HS-5 (cell line): ENCODE measurements at places on chromosomes 11 and 22.

DNA sequence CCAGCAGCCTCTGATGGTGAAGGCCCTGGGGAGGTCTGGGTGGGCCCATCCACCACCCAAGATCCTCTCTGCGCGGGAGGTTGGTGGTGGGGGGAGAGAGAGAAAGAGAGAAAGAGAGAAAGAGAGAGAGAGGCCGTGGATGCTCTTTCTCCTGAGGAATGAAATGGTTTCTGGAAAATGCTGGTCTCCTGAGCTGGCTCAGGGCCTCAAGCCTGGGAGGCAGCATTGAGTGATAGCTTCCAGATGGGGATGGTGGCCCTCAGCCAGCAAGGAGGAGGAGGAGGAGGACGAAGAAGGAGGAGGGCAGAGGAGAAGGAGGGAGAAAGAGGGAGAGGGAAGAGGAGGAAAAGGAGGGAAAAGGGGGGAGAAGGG lies 4.6 kb downstream of the TSPAN32 start:
- DNase-seq, result no peak

GRCh38 chr11:33899400-33900037 lies 7.6 kb upstream of the LMO2 start:
- DNase-seq, result peak; percentile 61

DNA sequence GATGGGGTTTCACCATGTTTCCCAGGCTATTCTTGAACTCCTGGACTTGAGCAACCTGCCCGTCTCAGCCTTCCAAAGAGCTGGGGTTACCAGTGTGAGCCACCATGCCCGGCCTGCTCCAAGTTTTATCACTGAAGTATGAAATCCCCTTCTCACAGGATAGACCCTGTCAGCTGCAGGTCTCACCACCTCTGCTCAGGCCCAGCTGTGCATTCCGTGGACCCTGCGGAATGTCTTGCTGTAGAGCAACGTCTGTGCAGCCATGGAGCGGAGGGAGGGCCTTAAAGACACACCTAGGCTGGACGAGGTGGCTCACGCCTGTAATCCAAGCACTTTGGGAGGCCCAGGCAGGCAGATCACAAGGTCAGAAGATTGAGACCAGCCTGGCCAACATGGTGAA lies 625.4 kb downstream of the BRD1 start:
- no peak for DNase-seq

DNA sequence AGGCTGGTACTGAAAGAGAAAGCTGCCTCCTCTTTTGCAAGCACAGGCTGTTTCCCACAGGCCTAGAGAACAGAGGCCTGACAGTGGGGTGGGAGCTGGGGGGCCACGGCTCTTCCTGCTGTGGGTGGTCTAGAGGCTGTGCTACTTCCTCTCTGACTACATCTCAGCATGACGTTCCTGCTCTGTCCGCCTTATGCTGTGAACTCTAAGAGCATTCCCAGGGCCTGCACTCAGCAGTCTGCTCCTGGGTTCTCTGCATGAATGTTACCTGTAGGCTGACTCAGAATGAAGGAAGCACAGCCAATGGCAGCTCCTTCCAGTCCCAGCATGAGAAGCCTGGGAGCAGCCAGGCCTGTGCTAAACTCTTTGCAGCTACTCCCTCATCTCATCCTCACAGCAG lies 534.3 kb downstream of the NTM start:
- no peak for DNase-seq

DNA sequence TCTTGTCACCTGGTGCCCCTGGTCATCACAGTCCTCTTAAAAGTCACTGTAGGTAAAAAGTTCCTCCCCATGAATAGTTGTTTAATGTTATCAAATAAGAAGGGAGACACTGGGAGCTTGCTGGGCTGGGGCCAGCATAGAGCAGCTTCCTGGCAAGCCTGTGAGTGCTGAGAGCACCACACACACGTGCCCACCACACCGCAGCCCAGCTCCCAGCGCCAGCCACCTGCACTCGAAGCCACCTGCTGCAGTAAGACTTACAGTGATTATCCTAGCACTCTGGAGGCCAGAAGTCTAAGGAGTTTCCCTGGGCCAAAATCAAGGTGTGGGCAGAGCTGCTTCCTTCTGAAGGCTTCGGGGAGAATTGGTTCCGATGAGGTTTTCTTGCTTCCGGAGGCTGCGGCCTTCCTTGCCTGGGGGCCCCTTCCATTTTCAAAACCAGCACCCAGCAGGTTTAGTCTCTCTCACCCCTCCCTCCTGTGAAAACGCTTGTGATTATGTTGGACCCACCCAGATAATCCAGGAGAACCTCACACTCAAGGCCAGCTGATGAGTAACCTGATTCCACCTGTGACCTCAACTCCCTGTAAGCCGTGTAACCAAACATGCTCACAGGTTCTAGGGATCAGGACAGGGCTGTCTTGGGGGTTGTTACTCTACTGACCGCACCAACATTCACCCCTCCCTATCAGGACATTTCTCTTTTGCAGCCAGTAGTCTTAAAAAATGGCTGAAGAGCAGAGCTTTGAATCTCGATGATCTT lies 687.2 kb downstream of the TBC1D22A start:
- no peak for DNase-seq

GRCh38 chr22:44543362-44543761 lies 45.3 kb upstream of the RTL6 start:
- no peak for DNase-seq

DNA sequence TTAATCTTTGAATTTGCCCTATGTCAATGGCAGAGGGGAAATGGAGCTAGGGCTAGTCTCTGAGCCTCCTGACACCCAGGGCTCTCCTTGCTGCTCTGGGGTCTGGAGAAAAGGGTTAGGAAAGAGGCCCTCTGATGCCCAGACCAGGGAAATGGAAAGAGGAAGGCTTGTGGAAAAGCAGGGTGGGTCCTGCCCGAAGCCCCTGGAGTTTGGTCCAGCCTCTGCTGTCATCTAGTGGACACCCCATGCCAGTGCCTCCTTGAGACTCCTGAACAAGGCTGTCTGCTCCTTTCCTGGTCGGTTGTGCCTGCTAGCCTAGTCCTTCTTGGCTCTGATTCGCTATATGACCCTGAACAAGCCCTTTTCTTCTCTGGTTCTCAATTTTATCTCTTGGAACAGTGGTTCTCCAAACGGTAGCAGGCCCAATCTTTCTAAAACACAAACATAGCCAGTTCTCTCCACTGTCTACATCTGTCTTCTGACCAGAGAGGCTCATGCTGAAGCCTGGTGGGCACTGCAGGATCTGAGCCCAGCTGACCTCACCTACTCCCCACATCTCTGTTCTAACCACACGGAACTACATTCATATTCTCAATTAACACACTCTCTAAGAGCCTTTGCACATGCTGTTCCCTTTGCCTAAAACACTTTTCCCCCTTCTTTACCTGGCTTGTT lies 8.8 kb upstream of the PLA2G3 start:
- DNase-seq, result no peak

- DNase-seq, result no peak
Measured at GRCh38 chr11:90216611-90217010, 6.2 kb downstream of the CHORDC1 start.

DNA sequence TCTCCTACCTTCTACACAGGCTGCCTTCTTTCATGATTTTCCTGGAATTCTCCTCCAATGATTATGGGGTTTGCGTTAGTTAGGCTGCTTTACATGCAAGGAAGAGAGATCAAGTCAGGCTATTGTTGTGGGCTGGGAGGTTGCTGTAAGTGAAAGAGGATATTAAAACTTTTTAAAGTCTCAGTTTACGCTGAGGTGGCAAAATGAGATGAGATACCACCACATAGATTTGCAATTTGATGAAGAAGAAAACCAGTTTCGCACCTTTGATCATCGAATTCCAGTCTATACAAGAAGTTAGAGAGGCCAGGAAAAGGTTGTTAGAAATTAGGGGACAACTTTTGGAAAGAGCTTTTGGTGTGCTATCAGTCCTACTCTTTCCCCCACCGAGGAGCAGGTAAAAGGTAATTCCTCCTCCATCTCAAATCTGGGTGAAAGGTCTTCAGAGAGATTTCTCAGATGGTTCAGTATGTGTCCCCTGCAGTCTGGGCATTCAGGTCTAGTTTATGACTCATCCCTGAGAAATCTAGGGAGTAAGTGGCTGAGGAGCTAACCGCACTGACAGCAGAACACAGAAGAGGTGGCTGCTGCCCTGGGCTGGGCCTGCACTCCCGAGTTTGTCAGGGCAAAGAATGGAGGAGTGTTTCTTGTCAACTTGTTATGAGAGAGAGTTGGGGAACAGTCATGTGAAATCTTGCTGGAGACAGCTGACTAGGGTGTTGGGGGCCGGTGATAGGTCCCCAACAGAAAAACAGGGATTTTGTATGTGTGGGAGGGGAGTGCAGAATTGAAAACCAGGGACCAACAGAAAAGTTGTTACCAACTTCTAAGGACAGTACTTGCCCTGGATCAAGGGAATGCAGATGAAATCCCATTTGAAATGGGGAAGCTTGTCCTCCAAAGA lies 34.7 kb downstream of the CCDC83 start:
- DNase-seq, result peak; percentile 44

DNA sequence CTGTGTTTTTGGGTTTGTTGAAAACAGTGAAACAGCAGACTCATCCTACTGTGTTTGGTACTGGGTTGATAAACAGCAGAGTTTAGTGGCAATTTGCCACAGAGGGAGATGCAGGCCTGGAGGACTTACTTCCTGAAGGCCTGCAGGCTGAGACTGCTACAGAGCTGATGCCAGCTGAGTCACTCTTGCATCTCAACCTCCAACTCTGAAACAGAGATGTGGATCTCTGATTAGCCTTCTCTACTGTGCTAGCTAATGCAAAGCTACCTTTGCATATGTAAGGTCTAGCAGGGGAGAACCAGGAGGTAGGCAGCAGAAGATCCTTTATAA lies 14.3 kb downstream of the ATP5MG start:
- DNase-seq, result peak; percentile 68

GRCh38 chr22:30296833-30297232 lies 7.5 kb upstream of the CASTOR1 start:
- no peak for DNase-seq

GRCh38 chr11:114316980-114317786 lies 21.0 kb downstream of the NNMT start:
- no peak for DNase-seq

DNA sequence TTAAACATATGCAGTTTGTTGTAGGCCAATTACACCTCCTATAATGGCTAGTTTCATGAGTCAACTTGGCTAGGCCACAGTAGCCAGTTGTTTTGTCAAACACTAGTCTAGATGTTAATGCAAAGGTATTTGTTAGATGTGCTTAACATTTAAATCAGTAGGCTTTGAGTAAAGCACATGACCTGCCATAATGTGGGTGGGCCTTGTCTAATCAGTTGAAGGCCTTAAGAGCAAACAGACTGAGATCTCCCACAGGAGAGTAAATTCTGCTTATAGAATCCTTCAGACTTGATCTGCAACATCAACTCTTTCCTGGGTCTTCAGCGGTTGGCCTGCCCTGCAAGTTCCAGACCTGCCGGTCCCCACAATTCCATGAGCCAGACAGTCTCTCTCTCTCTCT lies 1345.9 kb downstream of the BRD1 start:
- DNase-seq, result no peak

DNA sequence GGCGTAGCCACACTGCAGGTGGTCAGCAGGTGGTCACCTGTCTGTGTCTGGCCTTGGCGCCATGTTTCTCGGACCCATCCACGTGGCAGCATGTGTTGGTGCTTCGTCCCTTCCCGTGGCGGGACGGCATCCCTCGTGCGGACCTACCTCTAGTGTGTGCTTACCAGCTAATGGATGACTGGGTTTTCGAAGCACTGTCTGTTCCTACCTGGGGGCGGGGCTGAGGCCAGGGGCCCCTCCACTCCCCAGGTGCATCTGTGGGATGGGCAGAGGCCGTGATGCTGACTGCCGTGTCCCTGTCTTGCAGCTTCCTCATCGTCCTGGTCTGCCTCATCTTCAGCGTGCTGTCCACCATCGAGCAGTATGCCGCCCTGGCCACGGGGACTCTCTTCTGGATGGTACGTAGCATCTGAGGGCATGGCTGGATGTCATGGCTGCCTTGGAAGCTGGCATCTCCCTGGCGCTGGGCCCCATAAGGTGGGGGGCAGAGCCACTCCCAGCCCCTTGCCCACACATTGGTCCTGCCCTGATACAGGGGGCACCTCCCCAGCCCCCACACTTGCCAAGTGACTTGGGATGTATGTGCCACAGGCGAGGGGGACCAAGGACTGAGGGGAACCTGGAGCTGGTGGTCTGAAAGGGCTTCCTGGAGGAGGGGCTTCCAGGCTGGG lies 82.9 kb downstream of the KCNQ1 start:
- no peak for DNase-seq

- DNase-seq, result no peak
Measured at GRCh38 chr11:95137299-95137698, 47.7 kb downstream of the ENDOD1 start.

GRCh38 chr11:110896358-110896757 lies 184.1 kb upstream of the ARHGAP20 start:
- DNase-seq, result peak; percentile 45

GRCh38 chr11:126311401-126312291 lies 7.8 kb downstream of the DCPS start:
- DNase-seq, result no peak

- DNase-seq, result no peak
Measured at GRCh38 chr11:17238377-17238776, 30.6 kb upstream of the PIK3C2A start.

DNA sequence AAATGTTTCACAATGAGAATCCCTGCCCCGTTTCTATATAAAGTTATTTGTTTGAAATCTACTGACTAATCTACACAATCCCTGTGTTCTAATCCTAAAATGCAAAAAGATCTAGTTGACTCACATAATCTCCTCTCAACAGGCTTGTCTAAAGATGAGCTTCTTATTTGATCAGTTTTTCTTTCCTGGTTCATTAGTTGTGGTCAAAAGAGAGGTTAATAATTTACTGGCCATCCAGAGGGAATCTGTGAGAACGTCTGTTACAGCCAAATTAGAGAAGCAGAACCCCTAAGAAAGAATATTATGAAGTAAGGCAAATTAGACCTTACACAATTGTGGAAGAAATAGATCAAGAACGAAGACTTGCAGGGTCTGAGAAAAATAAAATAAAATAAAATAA lies 173.7 kb upstream of the ANO3 start:
- DNase-seq, result no peak

- no peak for DNase-seq
Measured at GRCh38 chr11:78432058-78432515, 14.5 kb upstream of the GAB2 start.

GRCh38 chr22:39205344-39206021 lies 39.3 kb downstream of the PDGFB start:
- DNase-seq, result peak; percentile 45

DNA sequence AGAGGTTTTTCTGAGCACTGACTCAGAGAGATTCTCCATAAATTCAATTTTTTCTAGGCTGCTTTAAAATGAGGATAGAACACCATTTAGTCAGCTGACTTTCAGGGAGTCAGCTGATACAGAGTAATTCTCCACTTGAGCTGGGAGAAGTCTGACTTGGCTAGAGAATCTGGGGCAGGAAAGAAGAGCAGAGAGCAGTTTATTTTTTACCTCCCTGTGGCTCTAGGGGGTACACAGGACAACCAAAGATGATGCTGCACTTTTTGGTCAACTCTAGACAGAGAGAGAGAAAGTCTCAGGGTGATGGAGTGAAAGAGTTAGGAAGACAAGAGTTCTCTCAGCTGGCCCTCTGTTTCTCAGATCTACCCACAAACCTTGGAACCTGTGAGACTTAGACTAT lies 67.3 kb upstream of the EED start:
- DNase-seq, result no peak

- no peak for DNase-seq
Measured at GRCh38 chr11:72856065-72856464, 41.9 kb downstream of the ATG16L2 start.

GRCh38 chr11:12411393-12411792 lies 34.0 kb downstream of the PARVA start:
- DNase-seq, result no peak
